ENCODE measurements at places on chromosomes 12 and 14.

DNA sequence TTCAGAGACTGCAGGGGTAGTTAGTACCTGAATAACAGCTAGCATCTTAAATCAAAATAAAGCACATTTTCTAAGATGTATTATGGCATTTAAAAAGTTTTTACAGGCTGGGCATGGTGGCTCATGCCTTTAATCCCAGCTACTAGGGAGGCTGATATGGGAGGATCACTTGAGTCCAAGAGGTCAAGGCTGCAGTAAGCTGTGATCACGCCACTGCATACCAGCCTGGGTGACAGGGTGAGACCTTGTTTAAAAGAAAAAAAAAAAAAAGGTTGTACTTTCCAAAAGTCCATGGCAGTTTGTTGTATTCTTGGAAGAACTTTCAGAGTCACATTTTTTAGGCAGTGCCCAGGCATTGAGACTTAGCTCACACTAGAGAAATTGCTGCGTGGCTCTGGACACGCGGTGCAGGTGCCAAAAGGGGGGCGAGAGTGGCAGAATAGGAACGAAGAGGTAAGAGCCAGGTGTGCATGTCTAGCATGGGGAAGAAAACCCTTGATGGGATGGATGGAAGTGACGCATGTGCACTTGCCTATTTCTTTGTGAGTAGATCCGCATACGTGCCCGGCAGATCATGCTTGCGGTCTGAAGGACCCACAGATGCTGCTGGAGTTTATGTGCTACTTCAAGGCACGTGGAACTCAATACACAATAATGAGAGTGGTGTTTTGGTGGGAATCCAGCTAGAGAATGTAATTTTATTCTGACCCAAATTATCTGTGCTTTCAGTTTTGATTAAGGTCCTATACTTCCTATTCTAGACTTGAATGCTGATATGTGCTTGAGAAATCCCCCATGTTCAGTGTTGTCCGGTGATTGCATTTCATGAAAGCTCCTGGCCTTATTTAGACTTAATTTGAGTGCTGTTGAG is 11.9 kb downstream of the ANKRD13A start:
- no peak for DNase-seq

- no peak for DNase-seq
Observed at GRCh38 chr14:95046711-95047681, 110.3 kb downstream of the DICER1 start.

DNA sequence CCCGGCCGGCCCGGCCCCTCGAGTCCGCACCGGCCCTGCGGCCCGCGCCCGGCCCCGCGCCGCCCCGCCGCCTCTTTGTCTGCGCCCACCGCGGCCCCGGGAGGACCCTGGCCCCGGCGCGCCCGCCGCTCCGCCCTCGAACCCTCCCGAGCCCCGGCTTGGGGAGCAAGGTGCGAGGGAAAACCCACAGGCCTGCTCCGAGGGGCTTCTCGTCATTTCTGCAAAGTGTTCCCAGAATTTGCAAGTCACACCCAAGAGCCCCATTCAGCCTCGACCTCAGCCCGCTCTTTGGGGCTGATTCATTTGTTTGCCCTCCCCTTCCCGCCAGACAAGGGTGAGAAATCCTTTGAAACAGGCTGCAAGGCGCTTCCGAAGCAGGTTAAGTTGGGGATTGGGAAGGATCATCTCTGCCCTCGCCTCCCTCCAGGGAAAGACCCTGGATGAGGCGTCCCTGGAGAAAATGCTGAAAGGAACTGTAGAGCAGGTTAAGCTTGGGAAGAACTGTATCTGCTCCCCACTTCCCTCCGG is 325 bp upstream of the CLIP1 start:
- no peak for DNase-seq

DNA sequence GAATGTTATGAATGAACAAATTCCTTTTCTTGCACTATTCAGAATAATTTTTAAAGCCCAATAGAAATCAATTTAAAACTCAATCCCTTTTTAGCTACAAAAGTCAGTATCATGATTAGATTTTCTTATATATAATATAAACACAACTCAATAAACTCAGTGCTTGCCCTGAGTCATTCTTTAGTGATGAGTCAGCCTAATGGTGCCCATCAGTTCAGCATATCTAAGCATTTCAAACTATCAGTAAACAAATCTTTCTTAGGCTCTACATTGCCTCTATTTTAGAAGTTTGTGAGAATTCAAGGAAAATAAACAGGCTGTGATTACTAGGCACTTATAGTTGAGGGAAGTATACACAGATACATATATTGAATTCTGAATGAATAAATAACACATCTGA is 179.6 kb downstream of the NELL2 start:
- DNase-seq = no peak

DNA sequence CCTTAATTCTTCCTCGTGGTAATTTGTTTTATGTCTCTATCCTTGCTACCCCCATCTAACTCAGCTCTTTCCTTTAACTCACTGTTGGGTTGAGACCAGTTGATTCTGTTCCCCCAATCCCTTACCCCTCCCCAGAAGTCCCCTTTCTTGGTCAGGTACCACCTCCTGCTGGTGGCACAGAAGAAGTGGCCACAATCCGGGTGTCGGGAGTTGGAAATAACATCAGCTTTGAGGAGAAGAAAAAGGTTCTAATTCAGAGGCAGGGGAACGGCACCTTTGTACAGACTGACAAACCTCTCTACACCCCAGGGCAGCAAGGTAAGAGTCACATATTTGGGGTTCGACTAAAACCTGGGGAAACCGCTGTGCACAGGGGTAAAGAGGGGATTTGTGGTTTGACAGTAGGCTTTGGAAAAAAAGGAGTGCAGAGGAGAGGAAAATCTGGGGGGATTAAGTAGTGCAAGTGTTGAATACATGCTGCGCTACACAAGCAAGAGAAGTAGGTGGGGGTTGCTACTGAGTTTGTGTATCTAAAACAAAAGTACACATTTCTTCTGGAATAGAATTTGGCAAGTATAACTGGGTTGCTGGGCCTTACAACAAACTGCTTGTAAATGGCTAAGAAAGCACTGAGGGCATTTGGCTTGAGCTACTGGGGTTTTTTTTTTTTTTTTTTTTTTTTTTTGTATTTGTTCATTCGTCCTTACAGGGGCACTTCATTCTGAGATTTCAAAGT is 1.3 kb downstream of the A2ML1 start:
- DNase-seq = no peak

Data from activated gamma-delta T cell (primary cell).